ENCODE measurements at places on chromosomes 6 and 20. TPM values are rescaled to one million over a fixed set of nuclear protein-coding genes. Genes with fewer than 3 reads are reported as not detected.

Gene SIRPD
- not detected for total RNA-seq

Gene SLC22A7
- total RNA-seq = not detected

Gene TUBB2B
- 8.6 TPM for total RNA-seq

Gene ANGPT4
- not detected for total RNA-seq

Gene NRSN1
- not detected for total RNA-seq

Gene HLA-DQB1
- not detected for total RNA-seq

Gene ZBTB2
- total RNA-seq = 34.0 TPM

Gene CDH4
- not detected for total RNA-seq

Gene SPATS1
- total RNA-seq = not detected

Gene RAB32
- 161 TPM for total RNA-seq

Gene POLR1H
- total RNA-seq = 24.3 TPM

Gene MAS1
- total RNA-seq = not detected

Gene PCSK2
- total RNA-seq = not detected

Gene CST2
- total RNA-seq = not detected

Gene LY6G6F
- not detected for total RNA-seq

Gene C20orf202
- not detected for total RNA-seq

Gene TREM1
- total RNA-seq = not detected

Gene RSPH4A
- not detected for total RNA-seq

Gene IFNGR1
- 53.9 TPM for total RNA-seq

Measured in MG63 (cell line).